ENCODE measurements at places on chromosomes 1 and 21.

DNA sequence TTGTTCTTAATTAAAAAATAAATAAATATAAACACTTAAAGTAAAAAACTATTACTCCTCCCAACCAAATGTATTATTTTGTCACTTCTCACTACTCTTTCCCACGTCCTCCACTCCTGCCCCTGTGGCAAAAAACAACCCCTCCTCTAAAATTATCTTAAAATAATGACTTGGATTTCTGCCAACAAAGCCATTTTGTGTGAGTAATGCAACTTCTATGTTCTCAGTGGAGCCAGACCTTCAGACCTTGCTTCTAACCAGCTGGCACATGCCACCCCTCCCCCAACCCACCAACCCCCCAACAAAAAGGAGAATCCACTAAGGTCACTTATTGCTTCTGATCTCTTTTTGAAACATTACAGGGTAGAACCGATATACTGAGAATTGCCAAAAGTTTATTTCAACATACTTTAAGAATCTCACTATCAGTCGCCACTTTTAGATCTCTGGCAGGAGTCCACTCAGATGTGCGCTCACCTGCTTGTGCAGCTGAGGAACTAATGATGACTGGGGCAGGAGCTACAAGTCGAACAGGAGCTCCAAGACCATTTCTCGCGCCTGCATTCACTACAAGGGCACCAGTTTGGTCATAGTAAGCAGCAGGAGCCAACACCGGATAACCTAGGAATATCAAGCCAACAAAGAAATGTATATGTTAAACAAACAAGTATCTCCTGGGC is 58.3 kb upstream of the SDC3 start:
- no peak for DNase-seq

- no peak for DNase-seq
Measured at GRCh38 chr21:30996728-30997127, 41.5 kb downstream of the KRTAP19-8 start.

GRCh38 chr1:156809711-156810366 is 6.8 kb downstream of the SH2D2A start:
- no peak for DNase-seq

DNA sequence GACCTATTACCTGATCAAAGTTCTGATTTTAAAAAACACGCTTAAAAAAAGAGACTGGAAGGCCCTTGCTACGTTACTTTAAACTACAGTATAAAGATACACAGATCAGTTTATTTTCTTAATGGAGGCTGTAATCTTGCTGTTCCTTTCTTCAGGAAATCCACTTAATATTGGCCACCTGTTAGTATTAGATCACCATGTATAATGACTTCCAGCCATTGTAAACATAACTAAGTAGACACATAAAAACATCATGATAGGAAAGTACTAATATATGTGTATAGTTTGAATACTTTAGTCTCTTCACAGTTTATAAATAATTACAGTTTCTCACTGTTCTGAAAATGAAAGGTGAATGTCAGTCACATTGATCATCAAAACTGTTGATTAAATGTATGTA is 68.6 kb downstream of the ADGRL2 start:
- no peak for DNase-seq

DNA sequence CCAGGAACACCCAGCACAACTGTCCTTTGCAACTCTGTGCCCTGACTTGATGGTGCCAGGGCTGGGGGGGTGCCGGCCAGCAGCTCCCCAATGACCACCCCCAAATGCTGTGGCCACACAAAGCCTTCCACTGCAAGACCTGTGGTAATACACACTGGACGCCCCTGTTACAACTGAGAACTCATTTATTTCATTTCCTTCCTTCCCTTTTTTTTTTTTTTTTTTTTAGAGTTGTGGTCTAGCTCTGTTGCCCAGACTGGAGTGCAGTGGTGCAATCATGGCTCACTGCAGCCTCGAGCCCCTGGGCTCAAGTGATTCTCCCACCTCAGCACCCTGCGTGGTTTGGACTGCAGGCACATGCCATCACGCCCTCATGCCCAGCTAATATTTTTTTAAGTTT is 25.2 kb downstream of the TP73 start:
- DNase-seq: no peak

DNA sequence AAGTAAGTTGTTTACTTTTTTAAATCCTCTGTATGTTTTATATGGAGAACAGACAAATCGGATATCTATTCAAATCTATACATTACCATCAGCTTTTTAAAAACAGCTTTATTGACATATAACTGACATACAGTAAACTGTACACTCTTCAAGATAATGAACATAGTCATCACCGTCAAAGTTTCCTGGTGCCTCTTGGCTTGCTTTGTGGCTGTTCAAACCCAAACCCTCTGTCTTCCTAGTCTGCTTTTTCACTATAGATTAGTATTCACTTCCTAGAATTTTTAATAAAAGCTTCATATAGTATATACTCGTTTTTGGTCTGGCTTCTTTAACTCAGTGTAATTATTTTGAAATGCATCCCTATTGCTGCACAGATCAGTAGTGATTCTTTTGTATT is 56.4 kb upstream of the TPTE start:
- DNase-seq: no peak

DNA sequence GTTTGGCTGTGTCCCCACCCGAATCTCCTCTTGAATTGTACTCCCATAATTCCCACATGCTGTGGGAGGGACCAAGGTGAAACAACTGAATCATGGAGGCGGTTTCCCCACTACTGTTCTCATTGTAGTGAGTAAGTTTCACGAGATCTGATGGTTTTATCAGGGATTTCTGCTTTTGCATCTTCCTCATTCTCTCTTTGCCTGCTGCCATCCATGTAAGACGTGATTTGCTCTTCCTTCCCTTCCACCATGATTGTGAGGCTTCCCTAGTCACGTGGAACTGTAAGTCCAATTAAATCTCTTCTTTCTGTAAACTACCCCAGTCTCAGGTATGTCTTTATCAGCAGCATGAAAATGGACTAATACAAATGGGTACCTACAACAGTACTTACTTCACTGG is 73.5 kb downstream of the PIK3R3 start:
- no peak for DNase-seq

GRCh38 chr1:232223887-232224286 is 406.0 kb downstream of the SIPA1L2 start:
- no peak for DNase-seq

Data from CD4-positive, alpha-beta T cell treated with Interleukin-17A for 4 hours (primary cell).